CD4-positive, alpha-beta T cell treated with Interferon gamma for 1 hour (primary cell): ENCODE measurements at places on chromosomes 7 and 10.

DNA sequence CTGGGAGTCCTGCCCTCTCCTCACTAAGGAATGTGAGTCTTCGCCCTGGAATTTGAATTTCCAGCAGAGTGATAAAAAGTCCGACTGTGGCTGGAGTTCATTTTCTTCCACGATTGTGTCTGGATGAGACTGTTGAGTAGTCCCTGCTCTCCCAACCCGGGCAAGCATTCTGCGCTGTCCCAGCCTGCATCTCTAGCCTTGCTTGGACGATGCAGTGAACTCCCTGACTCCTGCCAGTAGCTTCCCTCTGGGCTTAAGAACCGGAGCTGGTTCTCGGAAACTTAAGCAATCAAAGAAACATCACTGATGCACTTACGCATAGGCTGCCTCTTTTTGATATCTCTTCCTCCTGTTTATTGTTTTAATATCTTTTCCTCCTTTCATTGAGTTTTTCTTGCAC is 116.0 kb upstream of the FZD8 start:
- DNase-seq, result no peak

- DNase-seq, result no peak
Measured at GRCh38 chr10:102335184-102335583, 60.3 kb upstream of the NFKB2 start.

GRCh38 chr7:44700322-44700721 is 48.3 kb upstream of the ZMIZ2 start:
- DNase-seq, result no peak

DNA sequence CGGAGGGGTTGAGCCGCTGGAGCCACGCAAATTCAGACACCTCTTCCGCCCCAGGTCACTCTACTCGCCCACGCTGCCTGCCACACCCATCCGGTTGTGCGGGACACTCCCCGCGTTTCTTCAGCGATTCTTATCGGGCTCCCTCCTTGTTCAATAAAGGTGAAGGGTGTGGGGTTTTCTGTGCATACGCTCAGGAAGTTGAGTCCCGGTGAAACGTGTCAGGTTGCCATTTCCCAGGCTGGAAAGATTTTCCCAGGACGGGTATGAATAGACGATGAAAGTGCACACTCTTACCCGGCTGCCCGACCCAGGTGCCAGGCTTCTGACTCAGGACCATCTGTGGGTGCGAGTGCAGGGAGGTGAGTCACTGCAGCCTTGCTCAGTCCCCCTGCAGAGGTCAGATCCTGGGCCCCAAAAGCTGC is 22.0 kb downstream of the KLF6 start:
- DNase-seq, result no peak

- DNase-seq, result no peak
Measured at GRCh38 chr7:24113506-24113905, 170.5 kb upstream of the NPY start.

DNA sequence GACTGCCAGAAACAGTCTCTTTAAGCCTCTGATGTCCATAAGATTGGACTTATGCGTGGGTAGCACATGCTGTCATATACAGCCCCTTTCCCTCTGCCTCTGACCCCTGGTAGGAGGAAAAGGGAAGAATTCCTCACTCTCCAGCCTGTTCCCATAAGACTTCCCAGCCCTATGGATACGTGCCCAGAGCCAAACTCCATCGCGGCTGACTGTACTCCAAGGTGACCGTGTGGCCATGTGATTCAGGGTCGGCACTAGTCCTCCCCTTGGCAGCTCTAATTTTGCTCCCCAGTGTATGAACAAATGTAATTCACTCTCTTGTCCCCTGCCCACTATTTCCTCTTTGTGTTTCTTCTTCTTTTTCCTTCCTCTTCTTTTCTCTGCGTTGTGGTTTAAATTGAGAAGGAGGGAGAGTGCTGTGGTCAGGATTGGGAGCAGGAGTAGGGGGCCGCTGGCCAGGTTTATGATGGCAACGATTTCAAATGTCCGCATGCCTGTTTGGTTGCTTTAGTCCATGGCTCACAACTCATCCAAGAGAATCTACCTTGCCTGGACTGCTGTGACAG is 43.8 kb downstream of the PRLHR start:
- DNase-seq, result no peak

GRCh38 chr7:51665045-51665780 is 348.6 kb upstream of the COBL start:
- DNase-seq, result no peak

DNA sequence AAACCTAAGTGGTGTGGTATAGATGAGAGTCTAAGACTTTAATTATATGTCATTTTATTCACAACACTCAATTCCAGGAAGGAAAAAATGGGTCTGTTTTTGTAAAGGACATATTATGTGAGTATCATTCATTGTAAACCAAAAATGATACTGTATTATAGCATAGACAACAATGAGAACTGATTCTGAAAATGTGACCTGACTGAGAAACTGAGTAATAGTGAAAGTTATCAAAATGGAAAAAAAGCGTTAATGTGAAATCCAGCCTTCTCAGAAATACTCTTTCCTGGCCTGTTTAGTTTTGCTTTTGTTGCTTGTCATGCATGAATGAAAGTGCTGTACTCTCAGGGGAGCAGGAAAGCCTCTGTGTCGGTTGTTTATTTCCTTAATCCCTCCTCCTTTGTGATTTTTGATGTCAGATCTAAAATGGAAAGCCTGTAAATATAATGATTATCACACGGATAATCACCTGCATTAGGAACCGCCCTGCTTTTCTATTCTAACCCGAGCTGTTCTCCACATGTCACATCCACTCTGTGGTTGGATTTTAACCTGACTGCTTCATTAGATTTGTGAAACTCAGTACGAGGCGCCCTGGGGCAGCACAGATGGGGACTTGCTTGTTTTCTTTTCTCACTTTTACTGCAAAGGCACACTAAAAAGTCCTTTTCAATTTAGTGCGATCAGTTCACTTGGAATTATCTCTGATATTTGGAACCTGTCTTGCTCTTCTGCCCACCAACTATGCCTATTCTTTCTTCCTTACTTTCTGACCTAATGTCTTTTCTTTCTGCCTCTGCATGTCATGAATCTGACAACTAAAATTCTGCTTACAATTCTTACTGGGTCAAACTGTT is 240.9 kb upstream of the KAT6B start:
- peak; percentile 17 for DNase-seq

- DNase-seq, result no peak
Measured at GRCh38 chr10:110642204-110643034, 1.7 kb upstream of the RBM20 start.

GRCh38 chr10:30176182-30176581 is 116.8 kb upstream of the JCAD start:
- no peak for DNase-seq

- no peak for DNase-seq
Measured at GRCh38 chr7:140604760-140605159, 35.9 kb downstream of the DENND2A start.

DNA sequence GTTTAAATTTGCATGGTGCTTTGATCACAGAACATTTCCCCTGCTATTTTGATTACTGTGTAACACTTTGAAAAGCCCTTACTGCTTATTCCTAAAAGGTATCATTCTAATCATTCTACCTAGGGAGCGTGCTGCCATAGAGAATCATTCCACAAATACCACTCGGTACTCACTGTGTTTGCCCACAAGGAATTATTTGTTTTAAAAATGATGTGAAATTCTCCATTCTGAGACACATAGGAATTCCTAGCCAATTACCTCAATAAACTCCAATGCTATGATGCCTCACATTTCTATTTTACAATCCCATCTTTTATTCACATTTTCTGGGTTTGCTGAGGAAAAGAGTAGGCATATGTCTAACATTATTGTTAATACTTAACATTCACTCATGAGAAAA is 16.2 kb upstream of the TES start:
- no peak for DNase-seq

DNA sequence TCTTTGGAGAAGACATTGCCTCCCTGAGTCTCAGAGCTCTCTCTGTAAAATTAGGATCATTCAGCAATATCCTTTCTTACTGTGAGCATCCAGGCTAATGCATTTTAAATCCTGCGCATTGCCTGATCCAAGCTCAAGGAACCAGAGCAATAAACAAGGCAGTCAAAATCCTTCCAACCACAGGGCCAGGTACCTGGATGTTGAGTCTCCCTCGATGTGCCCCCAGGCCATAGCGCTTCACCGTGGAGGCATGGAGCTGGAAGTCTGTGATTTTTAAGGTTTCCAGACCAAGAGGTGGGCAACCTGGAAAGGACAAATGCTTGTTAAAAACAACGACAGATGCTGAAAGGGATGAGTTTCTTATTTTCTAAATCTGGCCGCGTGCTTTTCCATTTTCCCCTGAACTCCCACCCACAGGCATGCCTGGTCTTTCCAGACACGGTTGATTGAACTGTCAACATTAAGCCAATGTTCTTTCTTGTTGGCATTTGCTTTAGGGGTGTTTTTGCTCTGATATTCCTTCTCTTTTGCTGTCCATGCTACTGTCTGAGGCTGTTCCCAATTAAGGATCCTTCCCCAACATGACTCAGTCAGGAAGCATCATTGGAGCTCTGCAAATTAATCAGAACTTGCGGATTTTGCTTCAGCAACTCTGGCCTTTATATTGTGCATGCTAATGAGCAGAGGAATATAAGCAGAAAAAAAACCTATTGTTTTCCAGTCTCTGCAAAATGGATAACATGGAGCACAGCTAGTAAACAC is 29.0 kb downstream of the CPXM2 start:
- DNase-seq, result no peak
